GDM1 (cell line): ENCODE measurements at places on chromosomes 12 and 14.

DNA sequence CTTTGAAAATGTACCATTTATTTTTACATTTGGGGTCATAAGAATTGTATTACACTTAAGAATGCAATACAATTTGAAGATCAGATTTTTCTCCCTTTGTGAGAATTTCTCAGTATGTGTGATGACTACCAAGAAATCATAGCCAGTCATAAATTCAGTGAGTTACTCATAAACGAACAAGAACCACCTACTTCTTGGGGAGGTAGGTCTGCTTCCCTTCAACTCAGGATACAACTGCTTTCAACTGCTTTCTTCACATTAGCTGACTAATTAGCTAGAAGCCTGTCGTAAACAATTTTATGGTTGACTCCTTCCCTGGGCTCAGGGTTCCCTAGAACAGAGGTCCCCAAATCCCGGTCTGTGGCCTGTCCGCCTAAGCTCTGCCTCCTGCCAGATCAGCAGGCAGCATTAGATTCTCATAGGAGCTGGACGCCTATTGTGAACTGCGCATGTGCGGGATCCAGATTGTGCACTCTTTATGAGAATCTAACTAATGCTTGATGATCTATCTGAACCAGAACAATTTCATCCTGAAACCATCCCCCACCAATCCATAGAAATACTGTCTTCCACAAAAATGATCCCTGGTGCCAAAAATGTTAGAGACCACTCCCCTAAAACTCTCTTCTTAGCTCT lies 3.7 kb downstream of the ANG start:
- DNase-seq, result no peak

GRCh38 chr14:24673534-24674203 lies 39.7 kb upstream of the GZMB start:
- no peak for DNase-seq

- DNase-seq, result no peak
These were observed 11.2 kb downstream of the ADSS1 start for GRCh38 chr14:104734991-104735779.

DNA sequence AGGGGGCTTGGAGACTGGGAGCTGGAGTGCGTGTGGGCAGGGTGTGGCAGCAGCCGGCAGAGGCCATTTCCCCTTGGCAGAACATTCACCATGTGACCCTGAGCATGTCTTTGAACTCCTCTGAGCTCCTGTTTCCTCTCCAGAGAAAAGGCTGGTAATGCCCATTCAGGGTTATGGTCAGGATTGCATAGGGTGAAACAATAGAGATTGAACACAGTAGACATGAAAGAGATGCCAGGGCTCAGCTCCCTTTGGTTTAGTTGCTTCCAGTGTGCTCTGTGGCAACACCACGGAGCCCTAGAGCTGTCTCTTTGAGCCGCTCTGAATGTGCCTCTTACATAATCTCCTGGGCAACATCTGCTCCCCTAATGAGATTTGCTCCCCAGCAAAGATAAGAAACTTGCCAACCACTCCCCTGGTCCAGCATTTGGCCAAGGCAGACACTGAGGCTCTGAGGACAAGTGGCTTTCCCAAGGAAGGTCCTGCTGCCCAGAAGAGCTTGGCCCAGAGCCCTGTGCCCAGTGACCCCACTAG lies 4.6 kb downstream of the IFI27 start:
- DNase-seq, result no peak

DNA sequence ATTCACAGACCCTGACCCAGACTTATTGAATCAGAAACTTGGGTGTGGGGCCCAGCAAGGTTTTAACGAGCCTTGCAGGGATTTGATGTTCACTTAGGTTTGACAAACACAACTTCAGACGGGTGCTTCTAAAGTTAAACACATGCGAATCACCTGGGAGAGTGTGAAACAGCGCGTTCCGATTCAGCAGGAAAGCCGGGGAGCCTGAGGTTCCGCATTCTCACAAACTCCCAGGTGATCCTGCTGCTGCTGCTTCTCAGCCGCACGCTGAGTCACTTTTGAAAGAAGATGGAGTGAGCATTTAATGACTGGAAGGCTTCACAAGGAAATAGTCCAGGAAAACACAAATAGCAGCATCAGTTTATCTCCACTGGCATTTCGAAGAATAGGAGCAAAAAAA lies 44.2 kb upstream of the DDX11 start:
- DNase-seq, result no peak
